HT-29 (cell line): ENCODE measurements at places on chromosomes 16 and 17.

GRCh38 chr16:84449156-84450140 lies 55.0 kb downstream of the MEAK7 start:
- DNase-seq: no peak

DNA sequence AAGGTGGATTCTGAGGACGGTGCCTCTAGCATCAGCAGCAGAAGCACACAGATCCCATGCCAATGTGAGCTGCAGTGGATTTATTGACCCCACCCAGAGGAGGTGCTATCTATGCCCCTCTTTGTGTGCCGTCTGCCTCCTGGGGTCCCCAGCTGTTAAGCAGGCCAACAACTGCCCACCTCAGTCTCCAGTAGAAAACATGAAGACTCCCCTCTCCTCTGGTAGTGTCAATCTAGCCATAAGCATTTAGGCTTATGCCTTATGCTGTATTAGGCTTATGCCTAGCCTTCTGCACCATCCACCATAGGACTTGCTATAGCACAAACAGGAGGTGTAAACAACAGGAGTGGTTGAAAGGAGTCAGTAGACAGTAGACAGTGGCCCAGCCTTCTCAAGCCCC lies 417.9 kb upstream of the C16orf82 start:
- no peak for DNase-seq

DNA sequence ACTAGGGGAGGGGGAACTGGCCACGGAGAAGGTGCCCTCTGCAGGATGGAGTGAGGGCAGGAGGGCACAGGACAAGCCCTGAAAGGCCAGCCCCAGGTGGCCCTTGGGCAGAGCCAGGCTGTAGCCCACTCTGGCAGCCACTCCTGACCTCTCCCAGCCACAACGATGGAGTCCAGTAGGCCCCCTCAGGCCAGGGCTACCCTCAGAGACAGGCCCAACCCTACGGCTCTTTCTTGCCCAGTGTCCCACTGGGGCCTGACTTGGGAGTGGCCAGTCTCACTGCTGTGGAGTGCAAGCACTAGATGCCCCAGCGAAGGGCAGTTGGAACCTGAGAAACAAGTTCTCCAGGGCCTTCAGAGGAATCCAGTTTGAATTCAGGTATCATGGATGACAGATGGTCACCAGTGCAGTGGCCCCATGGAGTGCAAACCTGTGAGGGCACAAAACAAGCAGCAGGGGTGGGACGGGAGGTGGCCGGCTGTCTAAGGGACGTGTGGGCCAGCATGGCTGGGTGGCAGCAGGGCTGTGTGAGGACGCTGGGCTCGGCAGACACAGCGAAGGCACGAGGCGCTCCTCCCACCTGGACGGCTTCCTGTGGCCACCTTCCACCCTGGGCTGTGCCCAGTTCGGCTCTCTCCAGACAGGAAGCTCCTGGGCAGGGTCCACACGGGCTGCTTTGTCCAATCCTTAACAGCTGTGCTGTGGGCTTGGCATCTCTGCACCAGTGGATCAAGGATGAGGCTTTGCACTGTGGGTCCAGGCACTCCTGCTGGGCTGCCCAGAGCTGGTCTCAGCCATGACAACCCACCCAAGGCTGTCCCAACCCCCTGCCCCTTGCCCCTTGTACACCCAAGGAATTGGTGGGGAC lies 72.1 kb downstream of the AMFR start:
- DNase-seq: no peak

- no peak for DNase-seq
These were observed 10.0 kb downstream of the GGA2 start for GRCh38 chr16:23500212-23500861.

GRCh38 chr17:80961541-80962330 lies 29.9 kb upstream of the CHMP6 start:
- DNase-seq: no peak

GRCh38 chr16:70437017-70437581 lies 1.8 kb downstream of the ST3GAL2 start:
- DNase-seq: no peak

- no peak for DNase-seq
These were observed at the start of gene ARHGDIG for GRCh38 chr16:280552-280951. TSS of gene ARHGDIG (plus strand) at chr16:280591. CDS start at chr16:280681, 90 bp downstream.

DNA sequence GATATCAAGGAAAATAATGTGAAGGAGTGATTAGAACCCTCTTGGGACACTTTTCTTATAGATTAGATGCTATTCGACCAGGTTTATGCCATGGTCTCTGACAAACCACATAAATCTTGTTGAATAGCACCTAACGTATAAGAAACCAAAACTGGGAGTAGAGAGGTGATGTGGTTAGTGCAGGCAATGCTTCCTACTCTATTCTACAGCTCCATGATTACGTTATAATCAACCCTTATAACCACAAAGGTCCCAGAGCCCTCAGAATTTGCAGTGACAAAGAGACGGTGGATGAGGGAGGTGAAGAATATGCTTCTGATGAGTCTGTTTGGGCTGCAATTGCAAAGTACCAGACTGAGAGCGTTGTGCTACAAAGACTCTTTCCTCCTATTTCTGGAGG lies 78.4 kb downstream of the ARHGAP44 start:
- DNase-seq: no peak

GRCh38 chr16:4060009-4060408 lies 56.2 kb downstream of the ADCY9 start:
- no peak for DNase-seq

- no peak for DNase-seq
These were observed 451.1 kb downstream of the HS3ST3B1 start for GRCh38 chr17:14752011-14752410.

- no peak for DNase-seq
These were observed 356.3 kb upstream of the TNRC6C start for GRCh38 chr17:77602062-77602746.

- no peak for DNase-seq
These were observed 9.4 kb upstream of the SLC52A1 start for GRCh38 chr17:5044630-5045029.

GRCh38 chr17:50779747-50780353 lies 12.5 kb upstream of the ANKRD40CL start:
- DNase-seq: no peak

GRCh38 chr17:59832883-59833379 lies 59.8 kb downstream of the TUBD1 start:
- no peak for DNase-seq

- DNase-seq: no peak
These were observed 1.6 kb upstream of the FMNL1 start for GRCh38 chr17:45220079-45220478.

DNA sequence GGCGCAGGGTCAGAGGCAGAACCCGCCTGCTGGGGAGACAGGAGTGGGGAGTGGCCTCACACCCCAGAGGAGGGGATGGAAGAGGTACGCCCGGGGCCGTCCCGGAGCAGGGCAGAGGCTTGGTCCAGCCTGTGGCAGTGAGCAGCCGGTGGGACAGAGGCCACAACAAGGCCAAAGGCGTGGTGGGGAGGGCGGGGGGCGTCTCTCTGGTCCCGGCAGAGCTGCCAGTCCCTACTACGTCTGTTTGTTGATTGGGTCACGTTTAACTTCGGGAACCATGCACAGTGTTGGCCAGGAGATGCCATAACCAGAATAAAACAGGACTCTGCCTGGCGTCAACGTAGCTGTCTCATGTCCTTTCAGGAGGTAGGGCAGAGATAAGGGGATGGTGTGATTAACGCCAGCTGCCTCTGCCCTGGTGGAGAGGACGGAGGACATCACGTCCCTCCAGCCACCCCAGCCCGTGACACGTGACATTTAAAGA lies 192.8 kb downstream of the BANP start:
- DNase-seq: no peak

DNA sequence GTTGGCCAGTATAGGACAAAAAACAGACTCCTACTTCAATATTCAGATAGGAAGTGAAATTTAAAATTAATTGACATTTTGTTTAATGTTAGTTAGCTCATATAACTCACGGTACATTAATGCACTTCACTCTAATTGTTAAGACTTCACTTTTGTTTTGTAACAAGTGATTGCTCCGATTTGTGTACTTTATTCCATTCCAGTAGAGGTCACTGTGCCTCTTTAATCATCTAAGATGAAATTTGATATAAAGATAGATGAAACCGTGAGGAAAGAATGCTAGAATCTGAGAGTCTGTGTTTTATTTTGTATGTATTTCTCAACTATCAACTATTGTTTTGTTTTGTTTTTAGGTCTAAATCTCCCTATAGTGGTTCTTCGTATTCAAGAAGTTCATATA lies 29.0 kb downstream of the RBBP6 start:
- no peak for DNase-seq

DNA sequence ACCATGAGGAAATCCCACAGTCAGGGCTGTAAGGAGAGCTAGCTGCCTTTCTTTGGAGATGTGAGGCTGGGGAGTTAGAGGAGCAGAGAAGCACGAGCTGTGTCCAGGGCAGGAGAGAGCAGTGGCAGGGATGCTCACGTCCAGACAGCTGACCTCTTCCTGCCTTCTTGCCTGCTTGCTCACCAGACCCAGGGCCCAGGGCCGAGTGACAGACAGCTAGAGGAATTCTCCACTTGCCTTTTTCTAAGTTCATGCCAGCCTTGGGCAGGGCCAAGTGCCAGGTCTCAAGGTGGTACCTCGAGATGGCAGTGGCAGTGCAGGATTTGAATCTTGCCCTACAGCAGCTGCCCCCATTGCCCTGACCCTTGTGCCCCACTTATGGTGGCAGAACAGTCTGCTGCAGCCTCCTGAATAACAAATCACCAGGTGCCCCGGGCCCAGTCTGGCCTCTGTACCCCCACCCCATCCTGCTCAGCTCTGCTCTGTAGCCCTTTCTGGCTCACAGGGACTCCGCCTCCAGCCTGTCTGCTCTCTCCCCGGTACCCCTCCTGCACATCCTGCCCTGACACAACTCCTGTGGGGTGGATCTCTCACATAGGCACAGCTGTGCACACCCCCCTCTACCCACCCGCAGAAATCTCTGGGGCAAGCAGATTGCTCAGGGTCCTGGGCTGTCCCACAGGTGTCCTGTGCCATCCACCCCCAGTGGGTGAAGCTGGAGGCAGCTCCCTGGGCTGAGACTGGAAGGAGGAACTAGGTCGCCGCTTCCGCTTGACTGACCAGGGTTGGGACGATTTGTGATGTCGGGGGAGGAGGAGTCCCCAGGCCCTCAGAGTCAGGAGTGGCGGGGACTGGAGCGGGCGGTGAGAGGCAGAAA lies 25.9 kb downstream of the GRIN2C start:
- DNase-seq: no peak

DNA sequence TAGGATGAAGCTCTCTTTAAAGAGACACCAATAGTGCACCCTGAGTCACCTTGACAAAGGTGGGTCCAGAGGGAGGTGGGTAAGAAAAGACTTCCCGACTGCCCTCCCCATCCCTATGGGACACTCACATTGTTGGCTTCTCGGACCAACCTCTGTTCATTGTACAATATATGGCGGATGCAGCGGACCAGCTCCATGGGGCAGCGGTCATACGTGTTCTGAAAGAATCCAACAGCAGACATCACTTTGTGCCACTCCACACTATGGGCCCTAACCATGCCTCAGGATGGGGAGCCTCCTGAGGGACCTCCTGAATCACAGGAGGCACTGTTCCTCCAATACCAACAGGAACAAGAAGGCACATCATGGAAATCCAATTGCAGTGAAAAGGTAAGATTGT lies 30.4 kb upstream of the GHDC start:
- no peak for DNase-seq

GRCh38 chr17:75810216-75810615 lies 25.6 kb downstream of the UNK start:
- no peak for DNase-seq

GRCh38 chr16:49127103-49127502 lies 154.5 kb downstream of the CBLN1 start:
- peak; percentile 5 for DNase-seq

GRCh38 chr16:57918444-57918843 lies 52.5 kb downstream of the CNGB1 start:
- DNase-seq: no peak
